ENCODE measurements at places on chromosomes 6 and 20.

DNA sequence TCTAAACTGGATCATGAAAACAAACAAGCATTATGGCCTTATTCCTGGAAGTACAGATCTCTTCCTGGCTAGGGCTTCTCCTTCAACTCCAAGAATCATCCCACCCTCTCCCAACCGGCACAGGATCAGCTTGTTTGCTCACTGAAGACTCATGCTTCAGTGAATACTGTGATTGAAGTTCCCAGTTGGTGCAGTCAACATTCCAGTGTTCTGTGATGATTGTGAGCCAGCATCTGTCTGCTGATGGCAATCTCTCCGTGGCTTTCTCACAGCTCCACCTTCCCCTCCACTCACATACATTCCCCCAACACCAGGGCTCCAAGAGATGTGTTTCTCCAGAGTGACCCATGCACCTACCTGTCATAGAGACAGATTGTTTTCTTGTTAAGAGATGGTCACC is 421.3 kb upstream of the BTBD3 start:
- DNase-seq = no peak

GRCh38 chr6:44297063-44298038 is 15.8 kb downstream of the AARS2 start:
- peak; percentile 81 for DNase-seq

GRCh38 chr6:47187893-47188587 is 121.7 kb downstream of the TNFRSF21 start:
- DNase-seq = no peak

DNA sequence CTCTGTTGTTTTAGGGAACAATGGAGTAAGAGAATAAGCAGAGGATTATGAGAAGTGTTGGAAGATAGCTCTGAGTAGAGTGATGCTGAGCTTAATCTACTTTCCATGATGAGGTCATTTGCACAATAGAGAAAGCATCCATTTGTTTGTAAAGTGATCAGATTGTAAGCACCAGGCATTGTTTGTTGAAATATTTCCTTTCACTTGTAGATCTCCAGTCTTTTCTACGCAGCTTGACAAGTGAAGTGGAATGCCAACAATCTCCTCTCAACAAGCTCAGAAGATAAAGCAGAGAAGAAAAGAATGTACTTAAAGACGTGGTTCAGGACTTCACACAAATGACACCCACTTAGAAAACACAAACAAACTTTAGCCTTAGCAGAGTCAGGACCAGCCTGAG is 80.1 kb upstream of the MARCKS start:
- DNase-seq = no peak

- DNase-seq = no peak
Measured at GRCh38 chr20:57772349-57772964, 62.6 kb upstream of the PMEPA1 start.

- no peak for DNase-seq
Measured at GRCh38 chr6:170374571-170375444, 68.2 kb downstream of the FAM120B start.

GRCh38 chr20:63457737-63458136 is 14.7 kb downstream of the KCNQ2 start:
- no peak for DNase-seq

- DNase-seq = peak; percentile 88
Measured at GRCh38 chr6:81752921-81753710, 635 bp upstream of the TENT5A start.

DNA sequence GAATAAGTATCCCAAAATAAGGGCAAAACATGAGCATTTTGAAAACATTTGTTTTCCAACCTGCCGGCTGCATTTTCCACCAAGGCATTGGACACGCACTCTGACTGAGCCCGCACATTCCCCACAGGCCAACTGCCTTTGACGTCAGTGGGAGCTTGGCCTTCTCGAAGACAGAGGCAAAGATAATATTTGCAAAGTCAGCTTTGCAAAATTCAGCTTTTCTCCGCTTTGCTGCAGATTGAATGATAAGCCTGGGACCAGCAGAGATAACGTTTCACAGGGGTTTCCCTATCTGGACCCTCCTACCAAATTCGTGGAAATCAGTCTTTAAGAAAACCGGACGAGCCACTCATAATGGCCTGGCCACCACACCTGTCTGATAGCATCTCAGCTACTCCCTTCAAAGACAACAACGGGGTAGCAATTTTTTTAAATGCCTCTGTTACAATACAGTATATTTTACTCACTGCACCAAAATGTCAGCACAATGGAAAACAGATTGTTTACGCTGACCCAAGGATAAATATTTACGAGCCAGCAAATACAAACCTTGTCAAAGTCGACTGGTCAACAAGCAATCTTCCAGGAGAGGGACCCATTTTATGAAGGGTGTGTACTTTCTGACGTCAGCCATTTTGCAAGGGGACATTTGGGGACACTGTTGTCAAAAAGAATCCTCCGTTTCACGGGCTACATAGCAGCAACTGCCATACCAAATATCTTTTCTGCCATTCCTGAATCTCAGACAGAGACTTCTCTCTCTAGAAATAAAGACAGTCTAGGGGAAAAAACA is 100.5 kb downstream of the TFAP2A start:
- no peak for DNase-seq
